ENCODE measurements at places on chromosomes 2 and 18. TPM values are rescaled to one million over a fixed set of nuclear protein-coding genes. Genes with fewer than 3 reads are reported as not detected.
A peak's percentile ranks its signal among the peaks of the same experiment; 100 is the strongest.

ALKAL2 gene
- total RNA-seq, result not detected

GRCh38 chr2:108920686-108921085, 68.3 kb downstream of the EDAR start:
- H3K27me3 ChIP-seq, result peaks cover 10% of the 10 kb centered on the region
- no peak overlapping the region for H3K4me3 ChIP-seq
- no peak overlapping the region for H3K27ac ChIP-seq
- no peaks in the 10 kb centered on the region for H3K36me3 ChIP-seq

DNA sequence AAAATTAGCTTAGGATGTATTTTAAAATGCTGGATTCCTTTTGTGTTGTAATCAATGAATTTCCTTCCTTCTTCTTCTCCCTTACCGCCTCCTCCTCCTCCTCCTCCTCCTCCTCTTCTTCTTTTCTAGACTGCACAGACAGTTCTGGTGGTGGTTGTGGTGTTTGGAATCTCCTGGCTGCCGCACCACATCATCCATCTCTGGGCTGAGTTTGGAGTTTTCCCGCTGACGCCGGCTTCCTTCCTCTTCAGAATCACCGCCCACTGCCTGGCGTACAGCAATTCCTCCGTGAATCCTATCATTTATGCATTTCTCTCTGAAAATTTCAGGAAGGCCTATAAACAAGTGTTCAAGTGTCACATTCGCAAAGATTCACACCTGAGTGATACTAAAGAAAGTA, 18.8 kb downstream of the GALR1 start:
- no peak for DNase-seq
- H3K4me3 ChIP-seq, result no peak overlapping the region
- peaks cover 34% of the 10 kb centered on the region for H3K27me3 ChIP-seq
- H3K36me3 ChIP-seq, result no peaks in the 10 kb centered on the region
- no peak overlapping the region for H3K27ac ChIP-seq
- no peaks in the 10 kb centered on the region for H3K4me1 ChIP-seq

GRCh38 chr18:50284255-50284885, 3.0 kb upstream of the MBD1 start:
- peak overlapping the region; percentile 68 for H3K27ac ChIP-seq
- H3K4me3 ChIP-seq, result peak overlapping the region; percentile 21
- peaks cover 57% of the 10 kb centered on the region for H3K36me3 ChIP-seq

DNA sequence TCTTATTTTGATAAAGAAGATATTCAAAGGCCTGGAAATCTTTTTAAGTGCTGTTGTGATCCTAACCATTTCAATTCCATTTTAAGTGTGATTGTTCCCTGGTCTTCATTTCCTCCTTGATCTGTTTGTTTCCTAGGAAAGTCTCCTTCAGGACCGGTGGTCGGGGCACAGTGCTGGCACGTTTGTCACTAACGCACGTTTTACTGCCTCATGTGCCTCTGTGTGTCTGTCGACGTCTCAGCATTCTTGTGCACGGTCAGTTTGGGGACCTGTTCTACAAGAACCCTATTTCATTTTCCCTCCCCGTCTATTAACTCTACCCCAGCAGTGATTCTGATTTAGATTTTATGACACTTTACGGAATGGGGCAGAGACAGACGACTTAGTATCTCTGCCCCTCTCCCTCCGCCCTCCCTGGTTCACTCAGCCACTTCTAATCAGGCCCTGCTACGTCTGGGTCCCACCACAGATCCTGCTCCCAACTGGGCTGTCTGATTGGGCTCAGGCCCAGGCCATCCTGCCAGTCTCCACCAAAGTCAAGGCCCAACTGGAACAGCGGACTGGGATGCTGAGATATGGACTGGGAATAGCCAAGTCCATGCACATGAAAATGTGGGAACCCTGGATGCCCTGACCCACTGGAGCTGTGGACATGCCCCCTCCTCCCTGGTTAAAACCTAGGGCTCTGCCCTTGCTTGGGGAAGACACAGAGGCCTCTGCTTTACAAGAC, 95.6 kb downstream of the TWIST2 start:
- peaks cover 9% of the 10 kb centered on the region for H3K36me3 ChIP-seq
- no peak overlapping the region for H3K4me3 ChIP-seq
- peaks cover 32% of the 10 kb centered on the region for H3K4me1 ChIP-seq
- no peak for DNase-seq
- peak overlapping the region; percentile 82 for H3K27ac ChIP-seq
- H3K27me3 ChIP-seq, result no peaks in the 10 kb centered on the region

GRCh38 chr2:206480161-206480560, 36.8 kb downstream of the ADAM23 start:
- no peaks in the 10 kb centered on the region for H3K36me3 ChIP-seq
- H3K4me3 ChIP-seq, result no peak overlapping the region
- H3K27ac ChIP-seq, result no peak overlapping the region
